NCI-H1105 treated with DMSO at 0.1 percent for 48 hours (cell line): ENCODE measurements at places on chromosomes 2 and 18.

DNA sequence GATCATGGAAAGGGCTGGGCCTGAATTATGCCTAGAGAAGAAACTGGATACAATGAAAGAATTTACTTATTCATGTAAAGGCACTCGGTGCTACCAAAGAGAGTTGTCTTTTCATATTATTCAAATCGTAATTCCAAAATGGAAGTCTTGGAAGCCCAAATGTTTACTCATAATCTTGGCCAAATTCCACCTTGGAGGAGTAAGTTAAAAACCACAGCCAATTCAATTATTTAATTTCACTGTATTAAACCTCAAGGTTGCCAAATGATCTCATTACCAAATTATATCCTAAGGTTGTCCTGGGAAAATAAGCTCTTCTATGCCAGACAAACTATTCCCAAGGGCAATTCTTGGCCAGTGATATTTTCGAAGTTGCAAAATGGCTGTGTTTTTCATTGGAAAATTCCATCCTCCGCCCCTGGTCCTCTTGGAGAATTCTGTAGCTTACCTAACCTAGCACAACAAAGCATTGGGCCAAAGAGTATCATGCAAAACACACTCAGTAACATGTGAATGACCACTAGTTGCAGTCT is 11.1 kb upstream of the VPS4B start:
- no peak for DNase-seq

DNA sequence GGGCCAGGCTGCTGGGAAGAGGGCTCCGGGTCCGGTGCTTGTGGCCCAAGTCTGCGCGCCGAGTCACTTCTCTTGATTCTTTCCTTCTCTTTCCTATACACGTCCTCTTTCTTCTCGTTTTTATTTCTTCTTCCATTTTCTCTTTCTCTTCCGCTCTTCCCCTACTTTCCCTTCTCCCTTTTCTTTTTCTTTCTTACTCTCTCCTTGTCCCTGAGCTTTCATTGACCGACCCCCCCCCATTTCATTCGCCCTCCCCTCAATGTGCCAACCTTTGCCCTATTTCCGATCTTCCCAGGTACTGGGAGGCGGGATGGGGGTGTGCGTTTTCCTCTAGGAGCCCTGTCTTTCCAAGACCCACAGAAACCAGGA is 1.8 kb downstream of the ONECUT2 start:
- peak; percentile 47 for DNase-seq

- no peak for DNase-seq
These were observed 61.8 kb downstream of the NEDD4L start for GRCh38 chr18:58105888-58106260.

DNA sequence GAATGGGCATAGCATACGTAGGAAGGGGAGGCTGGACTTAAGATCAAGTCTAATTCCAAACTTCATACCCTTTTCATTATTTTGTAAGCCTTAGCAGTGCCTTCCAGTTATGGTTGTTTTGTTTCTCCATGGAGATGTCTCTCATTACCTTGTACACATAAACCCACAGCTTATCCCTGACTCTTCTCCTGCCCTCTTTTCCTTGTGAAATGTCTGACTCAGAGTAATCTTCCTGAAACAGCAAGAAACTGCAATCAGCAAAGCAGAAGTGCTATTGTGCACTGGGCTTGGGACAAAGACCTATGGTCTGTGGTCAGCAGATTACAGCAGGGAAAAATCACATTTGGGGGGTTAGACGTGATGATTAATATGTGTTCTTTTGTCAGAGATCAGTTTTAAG is 176.7 kb downstream of the IKZF2 start:
- no peak for DNase-seq

DNA sequence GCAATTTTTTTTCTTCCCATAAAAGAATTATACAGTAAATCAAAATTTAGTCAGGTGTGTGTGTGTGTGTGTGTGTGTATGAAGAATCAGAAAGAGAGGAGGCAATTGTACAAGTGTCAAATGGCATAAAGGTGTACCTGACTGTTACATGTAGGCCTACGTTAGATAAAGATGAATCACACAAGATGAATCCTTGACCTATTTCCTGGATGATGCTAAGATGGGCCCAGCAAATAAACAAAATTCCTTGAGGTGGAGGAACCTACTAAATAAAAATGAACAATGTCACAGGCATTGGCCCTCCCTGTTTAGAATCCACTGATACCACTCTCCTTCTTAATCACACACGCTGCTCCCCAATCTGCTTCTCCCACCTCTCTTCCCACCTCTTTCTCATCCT is 79.7 kb upstream of the LRATD1 start:
- no peak for DNase-seq

DNA sequence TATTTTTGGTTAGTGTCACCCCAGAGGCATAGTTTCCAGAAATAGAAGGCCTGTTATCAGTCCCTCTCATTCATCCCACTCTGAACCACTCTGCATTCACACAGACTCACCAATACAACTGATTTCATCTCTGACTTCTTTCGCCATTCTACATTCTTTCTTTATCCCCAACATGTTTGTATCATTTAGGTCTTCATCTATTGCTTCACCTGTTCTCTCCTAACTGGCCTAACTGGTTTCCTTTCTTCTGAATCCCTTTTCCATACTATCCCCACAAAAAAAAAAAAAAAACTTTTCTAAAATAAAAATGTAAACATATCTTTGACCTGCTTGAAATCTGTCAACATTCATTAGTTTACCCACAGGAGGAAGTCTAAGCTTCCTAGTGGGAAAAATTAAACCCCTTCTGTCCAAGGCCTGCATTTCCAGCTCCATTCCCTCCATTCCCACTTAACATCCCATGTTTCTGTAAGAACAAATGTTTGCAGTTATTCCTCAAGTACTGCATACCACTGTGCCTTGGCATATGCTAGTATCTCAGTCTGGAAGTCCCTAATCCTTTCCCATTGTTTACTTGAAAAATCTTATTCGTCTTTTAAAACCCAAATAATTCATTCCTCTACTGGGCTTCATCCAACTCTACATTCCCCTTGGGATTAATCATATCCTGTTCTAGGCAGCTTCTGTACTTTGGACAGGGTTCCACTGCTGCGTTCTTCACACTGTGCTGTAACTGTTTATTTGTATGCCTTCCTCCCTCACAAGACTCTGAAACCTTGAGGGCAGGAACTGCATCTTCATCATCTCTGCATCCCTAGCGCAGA is 68.5 kb downstream of the FIGN start:
- no peak for DNase-seq

- DNase-seq, result no peak
These were observed 139.0 kb downstream of the TRIM43 start for GRCh38 chr2:95730813-95731212.

DNA sequence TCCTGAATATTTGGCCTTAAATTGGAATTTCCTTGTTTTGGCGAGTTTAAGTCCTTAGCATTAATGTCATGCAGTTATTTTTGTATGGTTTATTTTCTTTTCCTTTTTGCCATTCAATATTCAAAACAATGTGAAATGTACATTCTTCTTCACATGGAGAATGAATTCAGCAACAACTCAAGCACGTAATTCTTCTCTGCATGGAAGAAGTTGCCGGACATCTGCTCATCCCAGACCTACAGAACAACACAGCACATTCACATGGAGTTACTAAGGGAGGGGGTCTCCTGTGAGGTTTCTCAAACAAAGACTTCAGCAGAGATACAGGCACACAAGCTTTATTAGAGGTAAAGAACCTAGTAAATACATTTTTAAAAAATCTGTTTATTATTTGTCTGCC is 236.8 kb downstream of the SATB2 start:
- DNase-seq, result no peak

DNA sequence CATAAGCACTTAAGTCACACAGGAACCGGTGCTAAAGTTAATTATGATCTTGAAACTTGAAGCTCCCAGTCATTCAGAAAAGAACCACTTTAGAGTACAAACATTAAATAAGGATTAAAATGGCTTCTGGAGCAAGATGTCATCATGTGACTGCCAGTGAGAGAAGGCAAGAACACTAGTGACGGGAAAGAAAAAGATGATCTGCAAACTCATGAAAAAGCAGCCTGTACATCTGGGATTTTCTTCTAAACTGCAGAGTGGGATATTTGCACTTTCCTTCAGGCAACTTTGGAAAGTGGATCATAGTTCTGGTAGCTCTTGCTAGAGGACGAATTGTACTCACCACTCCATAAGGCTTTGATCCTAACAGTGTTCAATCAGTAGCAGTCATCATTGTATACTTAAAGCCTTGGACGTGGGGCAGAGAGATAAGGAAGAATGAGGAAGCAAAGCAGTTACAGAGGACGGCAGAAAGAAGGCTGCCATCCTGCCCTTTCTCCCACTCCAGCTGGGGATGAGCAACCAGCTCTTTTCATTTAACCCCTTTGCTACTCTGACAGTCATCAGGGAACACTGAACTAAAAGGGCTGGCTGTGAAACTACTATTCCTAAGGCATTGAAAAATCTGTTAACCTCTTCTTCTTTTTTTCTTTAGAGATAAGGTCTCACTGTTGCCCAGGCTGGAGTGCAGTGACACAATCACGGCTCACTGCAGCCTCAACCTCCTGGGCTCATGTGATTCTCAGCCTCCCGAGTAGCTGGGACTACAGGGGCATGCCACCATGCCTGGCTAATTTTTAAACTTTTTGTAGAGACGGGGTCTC is 18.1 kb downstream of the ABHD3 start:
- no peak for DNase-seq

DNA sequence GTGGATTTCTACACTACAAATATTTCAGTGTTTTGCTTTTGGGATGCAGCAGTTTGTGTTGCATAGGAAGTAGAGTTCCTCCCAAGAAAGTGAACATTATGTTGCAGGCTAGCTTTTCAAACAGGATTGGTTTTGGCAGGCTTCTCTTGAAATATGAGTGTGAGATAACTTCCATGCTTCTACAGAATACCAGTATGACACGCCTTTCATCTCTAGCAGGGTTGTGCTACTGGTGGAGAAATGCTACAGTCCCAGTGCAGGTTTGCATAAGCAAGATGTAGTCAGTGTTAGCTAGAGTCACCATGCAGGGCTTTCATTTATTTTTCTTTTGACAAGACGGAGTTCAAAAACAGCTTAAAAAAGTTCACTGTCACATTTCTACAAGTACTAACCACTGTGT is 17.1 kb upstream of the CAVIN2 start:
- no peak for DNase-seq

DNA sequence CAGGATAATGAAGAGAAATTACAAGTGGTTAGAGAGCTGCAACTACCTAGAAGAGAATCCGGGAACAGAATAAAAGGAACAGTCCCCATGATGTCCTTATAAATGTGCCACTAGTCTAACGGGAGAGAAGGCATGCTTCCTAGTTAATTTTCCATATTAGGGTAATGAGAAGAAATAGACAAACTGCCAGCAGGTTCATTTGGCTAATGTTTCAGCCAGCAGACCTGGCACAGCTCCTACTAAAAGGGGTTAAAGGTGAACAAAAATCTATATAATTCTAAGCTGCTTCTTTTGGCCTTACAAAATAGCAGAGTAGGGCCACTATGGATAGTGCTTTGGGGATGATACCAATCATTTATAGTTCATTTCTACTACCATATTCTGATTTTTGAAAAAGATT is 845.3 kb upstream of the GCFC2 start:
- DNase-seq, result peak; percentile 49

GRCh38 chr2:26177122-26177521 is 4.2 kb downstream of the GAREM2 start:
- DNase-seq, result no peak

- peak; percentile 79 for DNase-seq
These were observed at the start of gene EN1 for GRCh38 chr2:118846953-118847761. EN1 (minus strand) TSS chr2:118847648; CDS start chr2:118847167, 481 bp downstream.

GRCh38 chr2:159900343-159900742 is 102.3 kb upstream of the CD302 start:
- no peak for DNase-seq

DNA sequence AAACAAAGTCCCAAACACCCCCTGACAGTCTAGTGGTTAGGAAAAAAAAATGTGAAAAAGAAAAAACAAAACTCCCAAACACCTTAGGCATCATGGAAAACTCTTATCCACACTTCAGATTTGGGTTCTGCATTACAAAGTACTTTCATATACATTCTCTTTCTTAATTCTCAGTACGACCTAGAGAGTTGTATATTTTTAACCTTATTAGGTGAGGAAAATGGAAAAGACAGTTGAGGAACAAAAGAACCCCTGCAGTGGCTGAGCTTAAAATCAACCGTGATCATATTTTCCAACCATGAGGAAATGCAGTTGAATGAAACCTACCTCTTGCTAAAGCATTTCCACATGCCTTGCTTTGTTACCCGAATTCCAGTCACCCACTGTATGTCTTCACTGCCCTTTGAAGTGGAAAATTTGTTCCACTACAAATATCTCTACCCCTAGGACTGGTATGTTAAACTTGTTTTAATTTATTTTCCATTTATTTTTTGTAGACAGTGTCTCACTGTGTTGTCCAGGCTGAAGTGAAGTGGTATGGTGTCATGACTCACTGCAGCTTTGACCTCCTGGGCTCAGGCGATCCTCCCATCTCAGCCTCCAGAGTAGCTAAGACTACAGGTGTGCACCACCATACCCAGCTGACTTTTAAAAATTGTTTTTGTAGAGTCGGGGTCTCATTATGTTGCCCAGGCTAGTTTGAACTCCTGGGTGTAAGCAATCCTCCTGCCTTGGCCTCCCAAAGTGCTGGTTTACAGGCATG is 56.9 kb upstream of the LPIN2 start:
- DNase-seq, result no peak
